ENCODE measurements at places on chromosomes 16 and 17.

- DNase-seq, result no peak
These were observed 129.0 kb downstream of the CCDC144A start for GRCh38 chr17:16818821-16819683.

DNA sequence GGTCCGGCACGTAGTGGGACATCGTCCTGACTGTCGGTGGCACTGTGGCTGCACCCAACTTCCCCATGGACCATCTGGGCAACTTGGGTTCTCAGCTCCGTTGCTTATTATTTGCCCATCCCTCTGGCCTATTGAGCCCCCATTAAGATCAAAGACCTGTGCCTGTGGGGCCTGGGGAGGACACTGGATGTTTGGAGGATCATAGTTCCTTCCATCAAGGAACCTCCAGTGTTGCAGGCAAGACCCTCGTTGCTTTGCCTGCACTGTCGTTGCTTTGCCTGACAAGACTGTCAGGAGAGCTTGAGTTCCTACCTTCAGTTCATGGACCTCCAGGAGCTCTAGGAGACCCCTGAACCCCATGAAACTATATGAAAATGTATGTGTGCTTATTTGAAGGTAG lies 127.2 kb downstream of the CCDC144A start:
- DNase-seq, result no peak

DNA sequence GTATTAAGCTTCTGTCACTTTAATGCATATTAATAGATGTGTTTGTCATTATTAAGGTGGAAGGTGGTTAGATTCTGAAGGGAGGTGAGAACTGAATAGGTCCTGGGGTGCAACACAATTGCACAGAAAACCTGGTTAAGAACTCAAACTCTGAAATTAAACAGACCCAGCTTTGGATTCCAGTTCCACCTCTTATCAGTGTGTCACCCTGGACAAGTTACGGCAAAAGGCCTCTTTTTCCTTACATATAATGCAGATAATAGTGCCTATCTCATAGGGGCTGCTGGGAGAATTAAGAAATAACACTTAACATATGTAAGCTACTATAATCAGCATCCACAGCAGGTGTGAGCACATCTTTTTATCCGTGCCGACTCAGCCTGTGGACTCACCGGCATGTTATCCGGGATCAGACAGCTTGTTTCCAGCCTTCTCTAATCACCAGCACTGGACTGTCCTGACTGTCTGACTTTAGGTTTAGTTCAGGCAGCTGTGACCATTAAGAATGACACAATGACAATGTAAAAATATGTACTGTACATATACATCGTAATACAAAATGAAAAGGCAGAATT lies 31.4 kb downstream of the TEX2 start:
- no peak for DNase-seq

- no peak for DNase-seq
These were observed 23.2 kb downstream of the REXO5 start for GRCh38 chr16:20829536-20829935.

GRCh38 chr16:49505556-49505955 lies 132.0 kb downstream of the C16orf78 start:
- DNase-seq, result no peak

DNA sequence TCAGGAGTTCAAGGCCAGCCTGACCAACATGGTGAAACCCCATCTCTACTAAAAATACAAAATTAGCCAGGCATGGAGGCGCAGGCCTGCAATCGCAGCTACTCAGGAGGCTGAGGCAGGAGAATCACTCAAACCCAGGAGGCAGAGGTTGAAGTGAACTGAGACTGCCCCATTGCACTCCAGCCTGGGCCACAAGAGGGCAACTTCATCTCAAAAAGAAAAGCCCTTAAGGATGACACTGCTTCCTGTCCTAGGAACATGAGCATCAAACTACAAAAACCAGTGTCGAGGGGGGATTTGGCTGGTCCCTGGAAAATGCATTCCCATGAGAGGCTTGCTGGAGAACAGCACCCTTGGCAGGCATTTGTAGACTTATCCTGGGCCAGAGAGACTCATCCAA lies 449.5 kb upstream of the PSMD7 start:
- DNase-seq, result no peak

DNA sequence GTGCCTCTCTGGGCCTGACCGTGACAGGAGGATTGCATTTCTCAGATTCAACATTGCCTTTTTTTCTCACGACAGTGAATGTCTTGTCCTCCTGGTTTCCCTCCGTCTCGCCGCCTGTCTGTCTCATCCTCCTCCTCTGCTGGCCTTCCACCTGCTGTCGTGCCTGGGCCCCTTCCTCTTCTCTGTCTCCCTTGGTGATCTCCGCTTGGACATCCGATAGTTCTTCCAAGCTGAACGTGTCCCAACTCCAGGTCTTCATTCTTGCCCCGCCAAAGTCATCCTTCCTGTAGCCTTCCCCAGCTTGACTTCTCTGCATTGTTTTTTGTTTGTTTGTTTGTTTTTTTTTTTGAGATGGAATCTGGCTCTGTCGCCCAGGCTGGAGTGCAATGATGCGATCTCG lies 79.4 kb downstream of the RAP1GAP2 start:
- no peak for DNase-seq

DNA sequence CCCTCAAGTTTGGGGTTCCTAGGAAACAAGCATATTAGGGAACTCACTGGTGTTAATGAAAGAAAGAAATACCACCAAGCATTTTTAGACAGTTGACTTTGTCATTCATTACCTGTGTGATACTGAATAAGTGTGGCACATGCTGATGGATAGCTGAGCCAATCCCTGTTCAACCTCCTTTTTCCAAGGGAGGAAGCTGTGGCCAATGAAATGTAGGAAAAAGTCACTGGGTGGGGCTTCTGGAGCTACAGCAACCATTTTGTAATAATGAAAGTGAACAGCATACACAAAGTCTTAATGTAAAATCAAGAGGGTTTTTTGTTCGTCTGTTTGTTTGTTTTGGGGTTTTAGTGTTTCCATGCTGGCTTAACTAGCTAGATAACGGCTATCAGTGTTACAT lies 254.3 kb upstream of the SALL1 start:
- DNase-seq, result no peak

DNA sequence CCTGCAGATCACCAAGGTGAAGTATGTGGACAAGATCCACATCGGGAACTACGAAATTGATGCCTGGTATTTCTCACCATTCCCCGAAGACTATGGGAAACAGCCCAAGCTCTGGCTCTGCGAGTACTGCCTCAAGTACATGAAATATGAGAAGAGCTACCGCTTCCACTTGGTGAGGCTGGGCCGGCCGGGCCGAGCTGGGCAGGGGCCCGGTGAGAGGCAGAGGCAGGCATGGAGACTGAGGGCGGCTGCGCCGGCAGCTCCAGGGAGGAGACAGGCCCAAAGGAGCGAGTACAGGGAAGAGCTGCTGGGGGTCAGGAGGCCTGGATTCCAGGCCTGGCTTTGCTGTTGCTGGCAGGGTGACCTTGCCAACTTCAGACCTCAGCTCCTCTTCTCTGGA lies 8.3 kb downstream of the PRSS8 start:
- no peak for DNase-seq

- no peak for DNase-seq
These were observed 447.6 kb upstream of the PSMD7 start for GRCh38 chr16:73848993-73849392.
